Stimulated activated CD4-positive, alpha-beta T cell treated with anti-CD3 and anti-CD28 coated beads, TNF-alpha, amount 100 ng/mL, for 1 hour (primary cell): ENCODE measurements at places on chromosomes 13 and 19.

GRCh38 chr13:114017966-114018365 is 44.1 kb upstream of the C13orf46 start:
- no peak for DNase-seq

GRCh38 chr13:113989585-113990300 is 15.9 kb upstream of the C13orf46 start:
- no peak for DNase-seq

- no peak for DNase-seq
Measured at GRCh38 chr19:29247471-29247870, 34.5 kb upstream of the UQCRFS1 start.

GRCh38 chr13:41056194-41056593 is 5.1 kb upstream of the WBP4 start:
- no peak for DNase-seq

- no peak for DNase-seq
Measured at GRCh38 chr13:111665691-111666095, 345.3 kb downstream of the TEX29 start.

DNA sequence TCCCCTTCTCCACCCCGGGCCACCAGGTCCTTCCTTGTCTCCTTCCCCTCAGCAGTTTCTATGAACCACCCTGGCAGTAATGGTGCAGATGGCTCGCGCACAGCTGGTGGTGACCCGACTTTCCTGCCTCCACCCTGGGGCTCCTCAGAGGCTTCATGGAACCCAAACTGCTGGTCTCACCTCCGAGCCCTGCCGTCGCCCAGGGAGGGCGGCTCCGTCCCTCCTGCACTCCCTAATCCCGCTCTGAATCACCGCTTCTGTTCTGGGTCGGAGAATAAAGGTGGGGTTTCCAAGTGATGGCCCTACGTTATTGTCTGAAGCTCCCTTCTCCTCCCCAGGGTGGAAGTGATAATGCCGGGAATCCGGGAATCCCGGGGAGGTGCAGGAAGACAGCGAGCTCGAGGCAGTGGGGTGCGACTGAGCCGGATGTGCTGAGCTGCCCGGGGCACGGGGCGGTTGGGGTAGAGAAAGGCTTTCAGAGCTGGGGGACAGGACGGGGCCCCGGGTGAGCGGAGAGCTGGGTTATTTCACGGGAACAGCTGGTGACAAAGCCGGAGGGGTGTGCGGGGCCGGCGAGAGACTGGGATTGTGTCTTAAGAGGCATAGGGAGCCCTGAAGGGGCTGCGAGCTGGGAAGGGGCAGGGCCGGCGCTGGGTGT is 711 bp downstream of the FUT2 start:
- no peak for DNase-seq

DNA sequence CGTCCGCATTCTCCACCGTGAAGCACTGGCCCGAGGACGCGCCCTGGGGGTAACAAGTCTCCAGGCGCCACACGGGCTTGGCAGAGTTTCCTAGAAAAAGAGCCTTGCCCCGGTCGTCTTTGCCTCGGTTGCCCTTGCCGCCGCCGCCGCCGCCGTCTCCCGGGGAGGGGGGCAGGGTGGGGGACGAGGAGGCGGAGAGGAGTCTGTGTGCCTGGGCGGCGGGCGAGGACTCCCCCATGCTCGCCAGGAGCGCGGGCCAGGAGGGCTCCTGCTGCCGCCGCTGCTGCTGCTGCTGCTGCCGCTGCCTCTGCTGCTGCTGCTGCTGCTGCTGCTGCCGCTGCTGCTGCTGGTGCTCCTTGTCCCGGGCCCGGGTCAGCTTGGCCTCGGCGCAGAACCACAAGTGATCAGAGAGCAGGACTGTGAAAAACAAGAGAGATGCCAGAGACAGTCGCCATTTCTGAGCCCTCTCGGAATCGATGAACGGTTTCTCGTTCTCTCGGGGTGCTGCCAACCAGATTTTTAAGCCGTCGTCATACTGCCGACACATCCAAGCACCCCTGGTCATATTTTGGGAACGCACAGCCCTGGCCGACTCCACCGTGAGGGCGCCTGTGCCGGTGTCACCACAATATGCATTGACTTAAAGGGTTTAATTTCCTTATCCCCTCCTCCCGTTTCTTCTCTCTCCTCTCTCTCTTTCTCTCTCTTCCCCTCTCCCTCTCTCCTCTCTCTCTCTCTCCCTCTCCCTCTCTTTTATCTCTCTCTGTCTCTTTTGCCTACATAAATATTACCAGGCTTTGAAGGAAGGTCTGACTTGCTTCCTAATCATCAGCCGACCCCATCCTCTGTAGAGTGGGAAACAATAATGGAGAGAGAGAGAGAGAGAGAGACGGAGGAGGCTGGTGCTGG is 349.1 kb downstream of the LIG4 start:
- no peak for DNase-seq

DNA sequence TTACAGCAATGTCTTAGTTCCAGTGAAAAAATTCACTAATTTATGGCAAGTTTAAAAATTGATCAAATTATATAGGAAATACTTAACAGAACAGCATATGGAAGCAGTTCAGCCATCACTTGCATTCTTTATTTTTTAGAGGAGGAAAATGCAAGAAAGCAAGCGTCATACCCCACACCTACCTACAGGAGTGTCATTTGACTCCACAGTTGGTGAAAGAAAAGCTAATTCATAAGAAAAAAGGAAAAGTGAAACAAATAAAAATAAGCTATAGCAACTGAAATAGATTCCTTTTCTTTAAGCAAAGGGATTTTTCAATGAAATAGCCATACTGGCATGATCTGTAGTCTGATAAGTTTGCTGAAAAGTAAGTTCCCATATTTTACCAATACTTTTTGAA is 111.0 kb downstream of the DOCK9 start:
- no peak for DNase-seq

DNA sequence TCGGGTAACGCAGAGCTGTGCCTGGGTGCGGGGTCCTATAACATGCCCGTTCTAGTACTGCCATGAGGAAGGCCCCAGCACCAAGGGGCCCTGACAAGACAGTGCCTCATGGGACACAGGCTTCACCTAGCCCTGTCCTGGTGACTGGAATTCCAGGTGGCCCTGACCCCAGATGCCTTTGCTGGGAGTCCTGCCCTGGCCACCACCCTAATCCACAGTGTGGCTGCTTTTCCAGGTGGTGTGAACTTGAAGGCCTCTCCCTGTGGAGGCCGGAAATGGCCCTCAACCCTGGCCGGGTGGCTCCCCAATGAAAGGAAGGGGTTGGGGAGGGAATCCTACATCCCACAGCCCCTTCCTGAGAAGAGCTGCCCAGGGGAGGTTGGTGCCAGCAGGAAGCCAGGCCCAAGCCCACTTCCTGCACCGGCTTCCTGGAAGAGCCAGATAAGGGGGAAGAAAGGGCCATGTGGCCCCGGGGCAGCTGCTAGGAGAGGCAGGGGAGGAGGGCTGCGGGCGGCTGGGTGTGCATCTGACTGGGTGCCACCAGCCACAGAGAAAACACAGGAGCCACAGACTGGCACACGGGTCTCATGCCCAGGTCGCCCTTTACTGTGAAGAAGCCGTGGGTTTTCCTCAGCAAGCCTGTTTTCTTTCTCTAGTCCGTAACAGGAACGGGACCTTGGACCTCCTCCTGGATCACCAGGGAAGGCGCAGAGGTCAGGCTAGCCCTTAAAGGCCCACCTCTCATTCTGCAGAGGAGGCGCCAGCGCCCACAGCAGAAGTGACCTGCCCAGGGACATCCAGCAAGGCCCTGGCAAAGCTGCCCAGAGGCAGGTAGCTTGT is 4.7 kb downstream of the LSM4 start:
- no peak for DNase-seq

GRCh38 chr19:58395220-58395978 is at the start of gene RNF225:
Gene RNF225 (plus strand): TSS chr19:58395656. CDS start chr19:58396090, 434 bp downstream.
- DNase-seq, result no peak

- no peak for DNase-seq
Measured at GRCh38 chr19:13796301-13797057, 1.2 kb downstream of the ZSWIM4 start.

DNA sequence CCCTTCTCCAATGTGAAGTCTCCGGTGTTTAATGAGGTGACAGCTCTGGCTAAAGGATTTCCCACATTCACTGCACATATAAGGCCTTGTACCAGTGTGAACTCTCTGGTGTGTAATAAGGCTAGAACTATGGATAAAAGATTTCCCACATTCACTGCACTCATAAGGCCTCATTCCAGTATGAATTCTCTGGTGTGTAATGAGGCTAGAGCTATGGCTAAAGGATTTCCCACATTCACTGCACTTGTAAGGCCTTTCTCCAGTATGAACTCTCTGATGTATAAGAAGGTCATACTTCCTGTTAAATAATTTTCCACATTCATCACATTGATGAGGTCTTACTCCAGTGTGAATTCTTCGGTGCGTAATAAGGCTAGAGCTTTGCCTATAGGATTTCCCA is 5.9 kb downstream of the ZNF256 start:
- no peak for DNase-seq

- DNase-seq, result no peak
Measured at GRCh38 chr19:2359992-2360685, at the start of gene TMPRSS9. Gene TMPRSS9 (plus strand): TSS chr19:2360265. CDS start chr19:2389786, 29,521 bp downstream.

- DNase-seq, result no peak
Measured at GRCh38 chr19:19134687-19135158, 3.6 kb downstream of the TMEM161A start.

- no peak for DNase-seq
Measured at GRCh38 chr19:3302755-3303154, 63.6 kb upstream of the NFIC start.

GRCh38 chr13:85671336-85671735 is 127.9 kb downstream of the SLITRK6 start:
- DNase-seq, result no peak

GRCh38 chr13:37168151-37168550 is 62.7 kb upstream of the CSNK1A1L start:
- DNase-seq, result no peak

DNA sequence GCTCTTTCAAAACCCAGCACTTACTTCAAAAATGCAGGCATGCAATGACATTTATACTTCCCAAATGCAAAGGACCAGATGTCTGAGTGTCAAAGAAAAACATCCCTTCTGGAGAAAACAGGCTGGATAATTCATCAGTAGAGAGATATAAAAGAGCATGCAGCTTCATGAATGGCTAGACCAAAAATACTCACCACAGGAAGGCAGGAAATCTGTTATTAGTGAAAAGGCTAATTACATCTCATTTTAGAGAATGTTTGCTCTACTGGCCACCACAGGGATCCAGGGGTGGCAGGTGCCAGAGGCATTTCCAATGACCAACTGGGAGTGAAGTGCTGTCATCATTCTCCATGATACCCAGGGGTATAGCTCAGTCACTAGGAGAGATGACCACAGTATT is 106.5 kb downstream of the LHFPL6 start:
- no peak for DNase-seq
